ENCODE measurements at places on chromosomes 12 and 14.

DNA sequence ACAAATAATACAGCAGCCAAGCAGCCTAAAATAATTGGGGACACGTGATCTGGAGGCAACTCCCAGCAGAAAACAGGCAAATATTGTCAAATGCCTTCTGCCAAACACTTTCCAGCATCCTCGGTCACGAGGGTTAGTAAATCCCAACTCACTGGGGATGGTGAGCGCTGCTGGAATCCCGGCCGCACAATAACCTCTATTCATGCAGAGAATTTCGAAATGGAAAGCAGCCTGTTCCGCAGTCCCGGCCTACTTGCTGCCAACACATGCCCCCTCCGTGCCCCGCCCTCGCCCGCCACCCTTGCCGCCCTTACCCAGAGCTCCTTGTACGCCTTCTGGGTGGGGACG, 62.2 kb downstream of the RFX4 start:
- DNase-seq = no peak

- DNase-seq = no peak
Measured at GRCh38 chr12:52043386-52044212, 7.6 kb upstream of the NR4A1 start.

GRCh38 chr12:15488481-15488880, 166.2 kb downstream of the PTPRO start:
- DNase-seq = no peak

DNA sequence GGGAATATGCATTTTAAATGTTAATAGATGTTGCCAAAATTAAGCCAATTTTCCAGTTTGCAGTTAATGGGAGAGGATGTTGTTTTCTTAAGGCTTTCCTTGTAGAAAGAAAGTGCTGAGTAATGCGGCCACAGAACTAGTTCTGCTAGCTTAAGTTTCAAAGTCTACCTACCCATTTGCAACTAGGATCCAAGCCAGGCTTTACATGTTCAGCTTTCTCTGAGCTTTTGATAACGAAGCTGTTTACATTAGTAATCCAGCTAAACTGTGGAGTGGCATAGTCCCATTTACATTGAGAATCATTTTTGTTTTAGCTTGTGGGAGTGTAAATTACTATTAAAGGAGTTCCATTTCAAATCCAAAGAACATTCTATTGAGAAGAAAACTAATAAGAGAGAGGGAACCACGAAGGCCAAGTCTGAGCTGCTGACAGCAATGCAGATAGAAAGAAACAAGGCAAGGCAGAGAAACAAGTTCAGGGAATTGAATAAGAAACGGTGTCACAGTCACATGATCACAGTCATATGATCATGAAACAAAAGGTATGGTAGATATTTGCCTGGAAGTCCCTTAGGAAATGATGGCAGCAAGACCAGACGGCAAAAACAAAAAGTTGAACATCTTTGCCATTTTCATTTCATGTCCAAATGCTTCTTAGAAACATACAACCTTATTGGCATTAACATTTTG, 274.9 kb downstream of the PAWR start:
- DNase-seq = no peak

GRCh38 chr12:114879354-114879753, 195.4 kb upstream of the TBX3 start:
- DNase-seq = no peak

DNA sequence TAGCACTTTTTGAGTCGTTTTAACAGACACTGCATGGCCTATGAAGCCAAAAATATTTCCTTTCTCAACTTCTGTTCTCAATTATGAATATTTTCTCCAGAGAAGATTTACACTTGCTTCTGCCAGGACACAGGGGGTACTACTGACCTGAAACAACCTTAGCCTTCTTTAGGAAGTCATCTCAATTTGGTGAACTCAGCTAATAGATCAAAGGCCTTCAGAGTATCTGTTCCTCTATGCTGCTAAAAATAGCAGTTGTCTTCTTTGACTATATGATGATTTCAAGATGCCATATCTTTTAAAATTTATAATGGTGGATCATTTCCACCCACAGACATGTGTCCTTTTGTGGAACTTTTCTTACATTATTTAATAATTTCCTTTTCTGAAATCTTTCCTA, 14.0 kb upstream of the NDUFA12 start:
- no peak for DNase-seq

GRCh38 chr12:110657747-110658146, 31.2 kb downstream of the HVCN1 start:
- DNase-seq = no peak

GRCh38 chr14:85566603-85567002, 36.7 kb downstream of the FLRT2 start:
- DNase-seq = no peak

DNA sequence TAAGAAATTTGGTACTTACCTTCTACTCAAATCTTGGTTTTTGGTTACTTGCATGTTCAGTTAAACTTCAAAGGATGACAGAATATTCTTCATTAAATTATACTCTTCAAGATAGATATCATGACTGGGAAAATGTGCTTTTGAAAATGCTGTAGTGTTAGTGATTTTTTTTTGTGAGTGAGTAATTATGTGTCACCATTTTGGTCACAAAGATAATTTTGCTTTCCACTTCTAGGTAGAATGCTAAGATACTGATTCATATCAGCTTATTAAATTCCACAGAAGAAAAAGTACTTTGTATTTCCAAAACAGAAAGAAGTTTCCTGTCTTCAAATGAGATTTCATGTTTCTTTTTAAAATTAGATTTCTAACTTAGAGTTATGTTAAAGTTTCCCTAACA, 61.2 kb downstream of the ATXN7L3B start:
- no peak for DNase-seq

- no peak for DNase-seq
Measured at GRCh38 chr12:103013741-103014300, 56.3 kb downstream of the ASCL1 start.

- no peak for DNase-seq
Measured at GRCh38 chr14:55133416-55133815, 4.4 kb downstream of the LGALS3 start.

DNA sequence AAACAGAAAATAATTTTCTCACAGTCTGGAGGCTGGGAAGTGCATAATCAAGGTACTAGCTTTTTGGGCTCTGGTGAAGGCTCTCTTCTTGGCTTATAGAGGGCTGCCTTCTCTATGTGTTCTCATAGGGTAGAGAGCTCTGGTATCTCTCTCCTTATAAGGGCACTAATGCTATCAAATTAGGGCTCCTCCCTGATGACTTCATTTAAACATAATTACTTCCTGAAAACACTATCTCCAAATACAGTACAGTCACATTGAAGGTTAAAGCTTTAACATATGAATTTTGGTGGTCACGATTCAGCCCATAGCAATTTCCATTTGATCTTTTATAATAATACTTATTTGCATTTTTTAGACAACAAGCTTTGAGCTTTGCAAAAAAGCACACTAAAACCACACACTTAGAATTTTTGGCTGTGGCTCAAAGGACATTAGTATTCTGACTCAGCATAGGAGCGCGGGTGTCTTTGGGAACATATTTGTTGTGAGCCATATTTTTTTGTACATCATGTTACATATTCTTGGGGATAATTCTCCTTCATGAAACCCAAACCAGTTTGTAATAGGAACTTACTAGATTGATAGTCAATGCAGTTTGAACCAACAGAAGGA, 808.1 kb upstream of the FBXO33 start:
- DNase-seq = no peak

- no peak for DNase-seq
Measured at GRCh38 chr14:96493178-96493577, 9.0 kb upstream of the PAPOLA start.

GRCh38 chr12:52605542-52605941, 4.3 kb upstream of the KRT72 start:
- DNase-seq = no peak

DNA sequence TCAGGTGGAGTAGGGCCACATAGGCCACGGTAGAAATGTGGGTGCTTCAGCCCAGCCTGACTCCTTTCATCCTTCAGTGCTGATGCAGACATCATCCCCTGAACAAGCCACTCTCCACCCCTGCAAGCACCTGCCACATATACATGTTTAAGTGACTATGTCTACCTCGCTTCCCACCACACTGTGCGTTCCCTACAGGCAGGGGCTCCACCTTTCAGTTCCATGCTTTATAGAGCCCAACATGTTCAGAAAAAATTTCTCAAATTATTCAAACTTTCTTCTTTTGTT, 11.6 kb downstream of the SLC7A7 start:
- no peak for DNase-seq

GRCh38 chr12:92341065-92341668, 195.5 kb upstream of the BTG1 start:
- DNase-seq = no peak

DNA sequence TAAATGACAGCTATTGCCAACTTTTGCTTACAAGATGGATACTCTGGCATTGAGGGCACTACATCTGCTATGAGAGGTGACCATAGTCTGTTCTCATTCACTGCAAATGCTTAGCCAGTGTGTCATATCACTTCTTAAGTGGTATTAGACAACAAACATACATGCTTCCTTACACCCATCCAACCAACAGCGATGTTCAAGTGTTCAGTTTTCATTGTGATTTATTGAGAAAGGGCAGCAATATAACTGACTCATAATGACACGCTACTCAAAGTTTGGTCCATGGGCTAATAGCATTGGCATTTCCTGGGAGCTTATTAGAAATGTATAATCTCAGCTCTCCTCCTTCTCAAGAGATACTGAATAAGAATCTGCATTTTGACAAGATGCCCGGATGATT, 181.7 kb downstream of the NPAS3 start:
- DNase-seq = no peak

- peak; percentile 80 for DNase-seq
Measured at GRCh38 chr12:6959058-6959804, 8.1 kb downstream of the PTPN6 start.

GRCh38 chr12:99390707-99391106, 256.8 kb upstream of the GARIN6 start:
- no peak for DNase-seq

DNA sequence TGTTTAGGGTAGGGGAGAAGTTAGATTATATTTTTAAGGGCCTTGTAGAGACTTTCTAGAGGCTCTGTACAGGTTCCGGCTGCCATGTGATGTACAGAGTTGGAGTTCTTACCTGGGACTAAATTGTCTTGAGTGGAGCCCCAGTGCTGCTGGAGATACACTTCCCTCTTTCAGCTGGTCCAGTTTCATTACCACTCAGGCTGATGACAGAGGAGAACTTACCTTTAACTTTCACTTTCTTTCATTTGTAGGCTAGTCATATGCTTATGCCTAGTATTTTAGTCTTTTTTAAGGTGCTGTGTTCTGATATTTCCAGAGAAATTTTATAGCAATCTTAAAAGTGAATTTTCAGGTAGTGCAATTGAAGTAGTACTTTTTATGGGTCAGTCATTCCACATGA, 117.3 kb downstream of the ERC1 start:
- DNase-seq = no peak

DNA sequence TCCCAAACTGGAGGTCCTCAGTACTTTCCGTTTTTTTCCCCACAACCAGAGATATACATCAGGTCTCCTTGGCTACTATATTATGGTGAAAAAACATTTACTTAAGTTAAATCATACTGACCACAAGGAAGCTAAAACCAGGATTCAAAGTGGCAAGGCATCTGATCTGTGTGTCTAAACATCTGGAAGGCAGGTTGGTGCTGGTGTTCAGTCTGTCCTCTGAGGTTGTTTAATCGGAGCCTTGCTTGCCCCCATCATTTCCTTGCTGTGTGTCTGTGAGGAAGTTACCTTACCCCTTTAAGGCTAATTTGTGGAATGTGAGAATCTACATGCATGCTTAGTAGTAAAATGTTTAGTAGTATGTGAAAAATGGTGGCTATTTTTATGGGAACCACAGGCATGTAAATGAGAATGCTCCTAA, 75.6 kb downstream of the GALNT4 start:
- DNase-seq = no peak

GRCh38 chr14:21384494-21384851, 654 bp upstream of the SUPT16H start:
- no peak for DNase-seq

GRCh38 chr14:97878206-97878605, 1081.0 kb downstream of the VRK1 start:
- DNase-seq = no peak

GRCh38 chr12:1645819-1646218, 16.8 kb downstream of the WNT5B start:
- DNase-seq = no peak
